ENCODE measurements at places on chromosomes 4 and X. TPM values are rescaled to one million over a fixed set of nuclear protein-coding genes. Genes with fewer than 3 reads are reported as not detected.

DNA sequence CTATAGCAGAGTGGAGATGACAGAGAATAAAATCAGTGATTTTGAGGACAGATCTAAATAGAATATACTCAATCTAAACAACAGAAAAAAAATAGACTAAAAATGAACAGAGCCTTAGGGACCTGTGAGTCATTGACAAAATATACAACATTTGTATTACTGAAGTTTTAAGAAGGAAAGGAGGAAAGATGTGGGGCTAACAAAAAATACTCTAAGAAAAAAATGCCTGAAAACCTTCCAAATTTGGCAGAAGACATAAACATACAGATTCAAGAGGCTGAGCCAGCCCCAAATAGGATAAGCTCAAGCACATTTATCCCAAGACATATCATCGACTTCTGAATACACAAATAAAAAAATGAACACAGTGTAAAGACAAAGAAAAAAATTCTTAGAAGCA lies 123.6 kb upstream of the INTU start:
- no peaks in the 10 kb centered on the region for H3K4me1 ChIP-seq
- no peaks in the 10 kb centered on the region for H3K36me3 ChIP-seq
- H3K4me3 ChIP-seq, result no peak overlapping the region
- DNase-seq, result no peak
- H3K27me3 ChIP-seq, result no peaks in the 10 kb centered on the region

Gene MOSPD2
- polyA plus RNA-seq, result 5.4 TPM

DNA sequence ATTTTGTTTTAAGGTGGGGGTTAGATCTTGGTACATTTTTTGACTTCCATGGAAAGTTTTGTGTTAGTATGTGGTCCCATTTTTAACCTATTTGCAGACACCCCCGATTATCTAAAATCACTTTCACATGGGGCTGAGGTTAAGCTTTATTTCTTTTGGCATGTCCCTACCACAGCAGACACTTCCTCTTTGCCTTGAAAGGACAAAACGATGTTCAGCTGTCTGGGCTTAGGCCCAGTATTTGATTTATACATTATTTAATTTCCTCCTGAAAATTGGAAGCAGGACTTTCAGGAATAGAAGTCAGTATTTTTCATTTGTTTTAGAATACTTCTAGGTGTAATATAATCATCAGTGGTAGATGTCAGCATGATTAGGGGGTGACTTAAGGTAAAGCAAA lies 112.4 kb upstream of the SPRY1 start:
- H3K27me3 ChIP-seq, result peaks cover 5% of the 10 kb centered on the region
- DNase-seq, result no peak
- no peak overlapping the region for H3K4me3 ChIP-seq
- H3K4me1 ChIP-seq, result peaks cover 40% of the 10 kb centered on the region
- H3K27ac ChIP-seq, result no peak overlapping the region
- H3K36me3 ChIP-seq, result peaks cover 9% of the 10 kb centered on the region

Gene NXF2
- polyA plus RNA-seq, result not detected

DNA sequence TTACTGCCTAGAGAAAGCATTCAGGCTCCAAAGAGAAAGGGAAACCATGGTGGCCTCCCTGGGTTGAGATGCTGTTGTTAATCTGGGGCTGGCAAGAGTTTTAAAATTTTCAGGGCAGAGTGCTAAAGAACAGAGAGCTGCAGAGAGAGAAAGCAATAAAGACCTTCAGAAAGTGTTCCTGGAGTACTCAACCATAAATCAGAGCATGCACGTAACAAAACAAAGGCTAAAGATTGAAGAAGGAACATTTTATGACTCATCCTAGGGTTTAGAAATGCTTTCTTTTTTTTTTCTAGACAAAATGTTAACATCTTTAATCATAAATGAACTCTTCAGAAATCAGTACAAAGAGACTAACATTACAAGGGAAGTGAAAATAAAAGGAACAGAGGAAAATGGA lies 562.3 kb upstream of the NDST4 start:
- H3K4me3 ChIP-seq, result no peak overlapping the region
- no peak overlapping the region for H3K27ac ChIP-seq
- H3K27me3 ChIP-seq, result no peaks in the 10 kb centered on the region
- H3K36me3 ChIP-seq, result no peaks in the 10 kb centered on the region

DNA sequence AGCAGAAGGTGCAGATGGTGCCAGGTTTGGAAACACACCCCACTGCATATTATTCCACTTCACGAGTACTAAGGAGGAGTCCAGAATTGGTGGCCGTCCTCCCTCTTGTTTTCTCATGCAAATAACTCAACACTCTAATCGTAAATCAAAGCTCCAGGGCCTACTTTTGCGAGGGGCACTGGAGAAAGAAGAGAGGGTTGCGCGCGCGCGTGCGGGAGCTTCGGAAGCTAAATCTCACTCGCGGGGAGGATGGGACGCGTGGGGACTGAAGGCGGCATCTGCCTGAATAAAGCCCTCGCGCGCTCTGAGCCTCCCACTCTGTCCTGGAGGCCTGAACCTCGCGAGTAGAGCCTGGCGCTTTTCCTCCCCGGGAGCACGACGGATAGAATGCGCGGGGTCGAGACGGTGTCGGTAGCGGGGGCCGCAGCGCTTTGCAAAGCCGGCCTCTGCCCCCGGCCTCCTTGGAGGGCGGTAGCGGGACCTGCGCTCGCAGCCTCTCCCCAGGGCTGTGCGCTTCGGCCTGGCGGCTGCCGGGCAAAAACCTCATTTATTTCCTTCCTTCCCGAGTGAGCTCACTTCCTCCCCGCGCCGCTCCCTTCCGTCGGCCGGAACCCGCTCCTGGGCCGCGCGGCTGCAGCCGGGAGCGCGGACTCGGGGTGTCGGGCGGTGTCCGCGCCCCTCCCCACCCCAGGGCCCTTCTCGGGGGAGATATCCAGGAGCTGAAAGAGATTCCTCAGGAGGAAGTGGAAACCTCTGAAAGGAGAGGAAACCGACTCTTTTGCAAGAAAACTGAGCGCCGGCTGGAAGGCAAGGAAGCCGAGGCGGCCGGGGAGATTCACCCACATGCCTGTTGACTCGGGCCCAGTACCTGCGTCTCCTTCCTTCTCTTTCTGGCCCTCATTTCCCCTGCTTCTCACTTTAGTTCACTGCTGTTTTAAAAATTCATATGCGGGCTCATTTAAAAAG lies 20.7 kb downstream of the HAND2 start:
- H3K27me3 ChIP-seq, result peaks cover 64% of the 10 kb centered on the region
- H3K4me3 ChIP-seq, result peak overlapping the region; percentile 77
- DNase-seq, result no peak
- H3K4me1 ChIP-seq, result peaks cover 38% of the 10 kb centered on the region

Gene FAM149A
- polyA plus RNA-seq, result not detected

DNA sequence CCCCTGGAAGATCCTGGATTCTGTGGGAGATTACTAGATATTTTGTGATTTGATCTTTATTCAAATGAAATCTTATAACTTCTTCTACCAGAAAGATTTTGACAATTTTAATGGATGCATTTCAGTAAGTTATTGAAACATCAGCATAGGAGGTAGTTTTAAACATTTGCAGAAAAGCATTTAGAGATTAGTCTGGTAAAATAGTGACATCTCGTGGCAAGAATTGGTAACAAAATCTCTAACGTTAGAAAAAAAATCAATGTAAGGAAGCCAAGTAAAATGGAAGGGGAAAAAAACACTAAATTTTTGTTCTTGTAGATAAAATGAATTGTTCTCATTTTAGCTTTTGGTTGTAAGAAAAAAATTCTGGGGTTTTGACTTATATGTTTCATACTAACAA lies 73.3 kb downstream of the TASL start:
- H3K27me3 ChIP-seq, result peaks cover 5% of the 10 kb centered on the region
- H3K4me1 ChIP-seq, result no peaks in the 10 kb centered on the region
- peak; percentile 1 for DNase-seq
- H3K27ac ChIP-seq, result no peak overlapping the region
- no peaks in the 10 kb centered on the region for H3K36me3 ChIP-seq

GRCh38 chr4:180281724-180282123 lies 1961.5 kb upstream of the TENM3 start:
- no peak overlapping the region for H3K27ac ChIP-seq
- no peak overlapping the region for H3K4me3 ChIP-seq
- no peaks in the 10 kb centered on the region for H3K27me3 ChIP-seq

DNA sequence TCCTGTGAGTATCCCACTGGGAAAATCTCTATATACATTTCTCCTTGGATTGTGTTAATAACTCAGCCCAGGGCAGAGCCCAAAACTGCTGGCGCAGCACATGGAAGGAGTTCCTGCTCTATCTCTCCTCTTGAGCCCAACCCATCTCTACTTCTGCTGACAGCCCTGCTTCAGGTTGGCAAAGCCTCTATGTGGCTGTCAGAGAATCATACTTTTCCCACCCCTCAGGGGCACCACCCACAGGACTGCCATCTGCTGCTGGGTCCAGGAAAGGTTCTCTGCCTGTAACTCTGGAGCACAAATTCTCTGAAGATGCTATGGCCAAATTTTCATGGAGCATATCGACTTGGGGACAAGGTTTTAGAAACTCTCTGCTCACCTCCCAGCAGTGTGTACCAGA lies 278.5 kb upstream of the EMCN start:
- no peaks in the 10 kb centered on the region for H3K4me1 ChIP-seq
- no peak overlapping the region for H3K4me3 ChIP-seq
- no peaks in the 10 kb centered on the region for H3K27me3 ChIP-seq
- DNase-seq, result no peak
- no peak overlapping the region for H3K27ac ChIP-seq

- H3K4me1 ChIP-seq, result no peaks in the 10 kb centered on the region
- no peaks in the 10 kb centered on the region for H3K36me3 ChIP-seq
- no peak overlapping the region for H3K27ac ChIP-seq
- no peak overlapping the region for H3K4me3 ChIP-seq
- DNase-seq, result no peak
Measured at GRCh38 chr4:122591196-122591595, 29.7 kb downstream of the IL21 start.

DNA sequence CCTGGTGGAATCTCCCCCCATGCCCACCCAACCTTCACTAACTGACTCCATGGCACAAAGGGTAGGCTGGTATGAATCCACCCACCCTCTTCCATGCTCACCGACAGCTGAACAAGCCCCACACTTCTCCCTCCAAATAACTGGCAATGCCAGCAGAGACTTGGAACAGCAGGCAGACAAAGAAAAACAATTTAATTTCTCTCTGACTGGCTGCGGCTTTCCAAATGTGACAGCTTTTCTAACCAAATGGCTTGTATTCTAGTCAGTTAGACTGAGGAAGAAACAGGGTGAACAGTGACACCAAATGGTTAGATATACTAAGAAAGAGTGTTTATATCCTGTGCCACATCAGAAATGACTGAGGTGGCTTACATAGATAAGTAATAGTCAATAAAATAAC lies 199.3 kb upstream of the ADAMTS3 start:
- no peaks in the 10 kb centered on the region for H3K4me1 ChIP-seq
- H3K27ac ChIP-seq, result no peak overlapping the region
- H3K27me3 ChIP-seq, result no peaks in the 10 kb centered on the region
- H3K4me3 ChIP-seq, result no peak overlapping the region

DNA sequence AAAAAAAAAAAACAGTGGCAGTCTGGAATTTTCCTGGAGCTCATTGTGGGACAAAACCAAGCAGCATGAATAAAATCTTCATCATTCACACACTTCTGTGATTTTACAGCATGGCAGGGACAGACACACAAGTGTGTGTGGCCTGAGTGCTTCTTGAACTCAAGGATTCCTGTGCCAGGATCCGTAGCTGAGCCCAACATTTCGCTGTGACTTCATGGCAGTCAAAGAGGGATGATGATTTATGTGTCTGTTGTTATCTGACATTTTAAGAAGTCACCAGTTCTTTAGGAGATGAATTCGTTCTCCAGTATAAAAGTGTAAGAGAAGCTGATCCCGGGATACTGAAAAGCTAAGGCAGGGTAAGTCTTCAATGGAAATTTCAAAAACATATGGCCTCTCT lies 57.0 kb downstream of the ING2 start:
- H3K4me1 ChIP-seq, result no peaks in the 10 kb centered on the region
- H3K4me3 ChIP-seq, result no peak overlapping the region
- H3K27ac ChIP-seq, result no peak overlapping the region
- no peaks in the 10 kb centered on the region for H3K36me3 ChIP-seq

Gene ATP7A
- 6.5 TPM for polyA plus RNA-seq

DNA sequence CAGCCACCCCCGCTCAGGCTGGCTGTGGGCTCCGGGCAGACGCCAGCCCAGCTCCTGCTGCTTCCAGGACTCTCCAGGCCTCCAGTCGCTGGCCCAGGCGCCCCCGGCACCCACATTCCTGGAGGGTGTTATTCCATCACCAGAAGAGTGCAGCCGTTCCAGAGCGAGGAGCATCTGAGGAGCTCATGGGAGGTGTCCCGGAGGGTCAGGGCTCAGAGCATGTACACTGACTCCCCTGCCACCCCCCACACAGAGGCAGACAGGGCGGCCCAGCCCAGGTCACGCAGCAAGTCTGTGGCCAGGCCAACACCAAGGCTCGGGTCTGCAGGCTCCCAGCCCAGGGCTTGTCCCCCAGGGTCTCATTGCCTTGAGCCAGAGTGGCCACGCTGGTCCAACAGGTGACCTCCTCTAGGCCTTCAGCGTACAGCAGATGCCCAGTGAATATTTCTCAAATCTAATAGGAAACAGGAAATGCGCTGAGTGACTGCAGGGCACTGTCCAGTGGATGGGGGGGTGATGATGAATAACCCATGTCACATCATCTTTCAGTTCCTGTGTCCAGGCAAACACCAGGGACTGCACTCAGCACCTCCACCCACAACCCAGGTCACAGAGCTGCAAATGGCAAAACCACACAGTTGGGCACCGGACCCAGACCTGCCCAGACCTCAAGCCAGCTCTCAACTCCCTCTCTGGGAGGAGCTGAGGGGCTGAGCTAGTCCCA lies 37.2 kb downstream of the ABLIM2 start:
- no peaks in the 10 kb centered on the region for H3K36me3 ChIP-seq
- DNase-seq, result no peak
- no peak overlapping the region for H3K27ac ChIP-seq
- H3K27me3 ChIP-seq, result no peaks in the 10 kb centered on the region
- peaks cover 11% of the 10 kb centered on the region for H3K4me1 ChIP-seq

Gene CDX4
- not detected for polyA plus RNA-seq

DNA sequence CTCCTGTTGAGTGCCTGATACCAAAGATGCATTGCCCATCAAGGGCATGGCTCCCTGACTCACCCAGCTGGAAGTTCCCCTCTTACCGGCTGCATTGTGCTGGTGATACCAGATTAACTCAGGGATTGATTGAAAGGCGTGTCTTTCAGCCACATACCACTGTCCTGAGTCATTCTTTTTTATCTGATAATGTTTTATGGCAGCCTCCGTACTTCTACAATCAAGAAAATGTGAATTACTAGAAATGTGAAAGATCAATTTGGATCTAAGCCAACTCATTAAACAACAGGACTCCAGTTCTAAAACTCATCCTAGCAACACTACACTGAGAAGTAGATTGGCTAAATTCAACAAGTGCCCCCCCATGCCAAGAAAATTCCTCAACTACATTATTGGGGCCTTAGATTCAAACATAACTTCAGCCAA lies 40.0 kb downstream of the TXK start:
- H3K27me3 ChIP-seq, result no peaks in the 10 kb centered on the region
- no peak overlapping the region for H3K4me3 ChIP-seq

- no peaks in the 10 kb centered on the region for H3K4me1 ChIP-seq
- no peaks in the 10 kb centered on the region for H3K36me3 ChIP-seq
- no peak overlapping the region for H3K27ac ChIP-seq
- DNase-seq, result no peak
- H3K27me3 ChIP-seq, result peaks cover 2% of the 10 kb centered on the region
Measured at GRCh38 chr4:105967058-105967658, 71.9 kb downstream of the NPNT start.

Gene PDLIM3
- not detected for polyA plus RNA-seq
